HuH-7.5 (cell line): ENCODE measurements at places on chromosomes 1 and 21.

DNA sequence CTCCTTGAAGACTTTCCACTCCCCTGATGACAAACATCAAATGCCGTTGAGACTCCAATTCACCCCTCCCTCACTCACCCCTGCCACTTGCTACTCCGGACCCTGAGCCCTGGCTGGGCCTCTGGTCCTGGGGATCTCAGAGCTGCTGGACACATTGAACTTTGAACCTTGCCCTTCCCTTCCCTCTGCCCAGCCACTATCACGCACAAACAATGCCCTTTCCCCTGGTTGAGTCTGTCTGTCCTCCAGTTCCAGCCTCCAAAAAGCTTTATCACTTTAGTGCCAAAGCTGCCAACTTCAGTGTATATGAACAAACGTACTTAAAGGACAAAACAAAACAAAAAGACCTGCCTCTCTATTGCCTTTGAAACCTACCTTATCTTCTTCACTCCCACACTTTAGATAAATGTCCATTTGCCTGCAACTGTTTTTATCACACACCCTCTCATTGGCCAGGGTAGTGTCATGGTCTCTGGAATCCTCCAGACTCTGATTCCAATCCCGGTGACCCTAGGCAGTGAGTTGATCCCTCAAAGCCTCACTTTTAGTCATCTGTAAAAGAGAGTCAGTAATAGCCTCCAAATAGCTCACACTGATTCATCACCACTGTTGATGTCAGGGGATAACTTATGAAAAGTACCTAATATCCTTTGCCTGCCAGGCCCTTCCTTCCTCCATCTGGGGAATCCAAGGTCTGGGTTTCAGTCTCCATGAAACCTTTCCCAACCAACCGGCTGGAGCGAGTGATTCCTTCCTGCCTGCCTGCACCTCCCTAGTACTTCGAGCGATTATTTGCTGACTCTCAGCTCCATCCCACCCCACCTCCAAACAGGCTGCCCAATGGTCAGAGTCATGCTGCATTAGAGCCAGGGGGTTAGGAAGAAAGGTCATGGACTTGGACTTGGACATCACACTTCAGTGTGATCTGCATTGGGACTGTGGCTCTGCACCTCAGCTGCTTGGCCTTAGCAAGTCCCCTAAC is 15.9 kb upstream of the SPOCD1 start:
- no peak for DNase-seq

DNA sequence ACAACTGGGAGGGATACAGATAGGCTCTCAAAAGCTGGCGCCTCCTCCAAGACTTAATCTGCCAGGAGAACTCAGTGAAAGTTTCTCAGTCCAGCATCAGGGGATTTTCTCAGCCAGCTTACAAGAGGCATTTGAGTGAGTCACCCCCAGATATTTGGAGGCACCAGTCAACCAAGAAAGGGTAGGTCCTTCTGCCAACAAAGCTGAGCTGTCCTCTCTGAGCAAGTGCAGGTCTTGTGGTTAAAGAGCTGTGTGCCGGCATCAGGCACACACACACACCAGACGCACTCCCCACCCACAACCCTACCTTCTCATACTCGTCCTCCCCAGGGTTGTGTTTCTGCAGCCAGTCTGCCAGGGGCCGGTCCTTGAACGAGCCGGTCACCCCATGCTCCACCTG is 27.0 kb upstream of the PPP1R15B start:
- no peak for DNase-seq

GRCh38 chr1:193141804-193142203 is 20.0 kb downstream of the CDC73 start:
- no peak for DNase-seq

GRCh38 chr21:45592208-45592619 is 50.0 kb upstream of the SLC19A1 start:
- no peak for DNase-seq

DNA sequence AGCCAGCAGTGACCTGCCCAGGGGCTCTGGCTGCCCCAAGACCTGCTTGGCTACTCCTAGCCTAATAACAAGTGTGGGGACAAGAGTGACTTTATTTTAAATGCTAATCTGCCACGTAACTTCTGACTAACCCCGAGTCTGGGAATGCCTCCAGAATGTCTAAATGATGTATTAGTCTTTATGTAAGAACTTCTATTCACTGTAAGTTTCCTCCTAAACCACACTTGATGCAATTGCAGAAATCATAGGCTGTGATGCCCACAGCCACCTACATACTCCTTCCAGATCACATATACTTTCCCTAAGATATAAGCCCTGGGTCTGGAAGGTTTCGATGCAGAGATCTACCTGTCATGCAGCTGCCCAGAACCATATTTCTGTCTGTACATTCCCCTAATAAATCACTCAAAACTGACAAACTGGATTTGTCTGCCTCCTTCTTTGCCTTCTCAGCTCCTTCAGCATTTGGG is 5.9 kb upstream of the VPS45 start:
- DNase-seq, result no peak

DNA sequence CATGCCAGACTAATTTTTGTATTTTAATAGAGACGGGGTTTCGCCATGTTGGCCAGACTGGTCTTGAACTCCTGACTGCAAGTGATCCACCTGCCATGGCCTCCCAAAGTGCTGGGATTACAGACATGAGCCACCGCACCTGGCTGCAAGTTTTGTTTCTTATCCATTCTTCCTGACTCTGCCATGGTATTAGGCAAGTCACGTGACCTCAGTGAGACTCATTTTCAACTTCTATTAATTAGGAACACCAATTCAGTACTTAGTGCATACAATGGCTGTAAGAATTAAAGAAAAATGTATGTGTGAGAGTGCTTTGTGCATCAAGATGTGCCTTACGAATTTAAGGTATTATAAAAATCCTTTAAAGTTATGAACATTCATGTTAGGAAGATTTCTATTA is 111.2 kb downstream of the CACNA1E start:
- DNase-seq, result no peak

DNA sequence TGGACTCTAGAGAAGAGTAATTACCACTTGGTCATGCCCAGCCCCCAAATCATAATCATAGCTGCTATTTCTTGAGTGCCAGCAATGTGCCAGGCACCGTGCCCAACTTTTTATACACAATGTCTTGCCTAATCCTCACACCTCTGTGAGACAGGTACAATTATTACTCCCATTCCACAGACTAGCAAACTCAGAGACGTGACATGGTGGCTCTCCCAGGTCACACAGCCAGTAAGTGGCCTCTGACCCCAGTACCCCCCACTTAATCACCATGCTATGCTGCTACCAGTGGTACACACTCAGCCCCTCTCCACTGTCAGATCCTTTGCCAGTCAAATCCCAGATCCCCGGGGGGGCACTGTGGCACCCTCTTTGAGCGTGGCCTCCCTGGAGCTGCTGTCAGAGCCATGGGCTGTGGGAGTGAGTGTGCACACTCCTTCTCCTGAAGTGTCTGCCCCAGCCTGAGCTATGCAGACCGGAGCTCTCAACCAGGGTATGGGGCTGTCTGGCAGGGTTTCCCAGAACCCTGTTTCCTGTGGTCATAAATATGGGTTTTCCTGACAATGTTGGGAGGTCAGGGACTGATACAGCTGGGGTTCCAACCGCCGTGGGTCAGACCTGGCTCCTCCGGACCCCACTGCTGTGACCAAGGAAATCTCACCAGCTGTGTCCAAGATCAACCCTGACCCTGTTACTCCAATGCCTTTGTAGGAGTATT is 51.8 kb downstream of the LACTBL1 start:
- DNase-seq, result no peak

GRCh38 chr1:156711011-156711817 is 5.8 kb upstream of the CRABP2 start:
- DNase-seq, result no peak

- DNase-seq, result no peak
These were observed 74.2 kb upstream of the QSOX1 start for GRCh38 chr1:180080439-180080838.

DNA sequence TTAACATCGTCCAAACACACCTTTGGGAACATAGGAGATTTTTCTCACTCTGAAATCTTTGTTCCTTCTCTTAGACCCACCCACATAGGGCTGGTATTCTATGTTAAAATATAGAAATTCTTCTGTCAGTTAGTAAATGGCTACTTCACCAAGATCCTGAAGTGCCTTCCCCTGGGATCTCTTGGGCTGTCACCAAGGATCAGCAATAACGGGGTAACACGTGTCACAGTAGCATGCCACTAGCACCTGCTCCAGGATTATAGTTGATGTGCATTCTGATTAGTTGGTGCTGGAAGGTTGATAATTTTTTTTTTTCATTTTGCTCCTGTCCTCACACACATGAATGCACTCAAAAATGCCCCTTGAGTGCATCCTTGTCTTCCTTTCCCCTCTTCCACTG is 298.7 kb downstream of the NTNG1 start:
- DNase-seq, result no peak

DNA sequence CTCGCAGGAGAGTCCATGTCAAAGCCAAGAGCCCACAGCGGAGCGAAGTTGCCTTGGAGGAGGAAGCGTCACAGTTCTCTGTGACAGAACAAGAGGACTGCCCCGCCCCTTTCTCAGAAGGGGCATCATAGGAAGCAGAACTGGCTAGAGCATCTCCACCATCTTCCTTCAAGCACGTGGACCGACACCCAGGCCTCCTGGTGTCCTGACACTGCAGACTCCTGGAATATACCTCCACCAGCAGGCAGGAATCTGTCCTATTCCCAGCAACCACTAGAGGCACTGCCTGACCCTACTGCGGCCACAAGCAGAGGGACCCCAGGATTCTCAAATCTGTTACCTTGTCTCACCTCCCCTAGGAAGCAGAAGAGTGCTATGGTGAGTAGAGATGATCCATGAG is 37.8 kb downstream of the GPA33 start:
- DNase-seq, result peak; percentile 19

DNA sequence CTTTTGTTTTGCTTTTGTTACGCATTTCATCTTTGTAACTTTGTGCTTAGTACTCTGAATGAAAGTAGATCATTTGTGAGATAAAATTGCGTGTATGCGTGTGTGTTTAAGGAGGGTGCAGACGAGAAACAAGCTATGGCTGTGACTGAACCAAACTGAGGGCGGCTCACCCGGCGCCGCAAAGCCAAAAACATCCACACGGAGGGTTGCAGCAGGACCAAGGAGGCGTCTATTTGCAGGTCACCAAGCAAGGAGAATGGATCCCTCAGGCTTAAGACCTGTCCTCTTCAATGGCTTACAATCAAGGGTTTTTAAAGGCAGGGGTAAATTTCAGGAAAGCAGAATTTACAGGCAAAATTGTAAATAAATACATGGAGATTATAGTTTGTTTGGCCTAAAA is 12.8 kb downstream of the GCSAML start:
- DNase-seq, result no peak

- DNase-seq, result no peak
These were observed 825 bp downstream of the FABP3 start for GRCh38 chr1:31372051-31372450.

DNA sequence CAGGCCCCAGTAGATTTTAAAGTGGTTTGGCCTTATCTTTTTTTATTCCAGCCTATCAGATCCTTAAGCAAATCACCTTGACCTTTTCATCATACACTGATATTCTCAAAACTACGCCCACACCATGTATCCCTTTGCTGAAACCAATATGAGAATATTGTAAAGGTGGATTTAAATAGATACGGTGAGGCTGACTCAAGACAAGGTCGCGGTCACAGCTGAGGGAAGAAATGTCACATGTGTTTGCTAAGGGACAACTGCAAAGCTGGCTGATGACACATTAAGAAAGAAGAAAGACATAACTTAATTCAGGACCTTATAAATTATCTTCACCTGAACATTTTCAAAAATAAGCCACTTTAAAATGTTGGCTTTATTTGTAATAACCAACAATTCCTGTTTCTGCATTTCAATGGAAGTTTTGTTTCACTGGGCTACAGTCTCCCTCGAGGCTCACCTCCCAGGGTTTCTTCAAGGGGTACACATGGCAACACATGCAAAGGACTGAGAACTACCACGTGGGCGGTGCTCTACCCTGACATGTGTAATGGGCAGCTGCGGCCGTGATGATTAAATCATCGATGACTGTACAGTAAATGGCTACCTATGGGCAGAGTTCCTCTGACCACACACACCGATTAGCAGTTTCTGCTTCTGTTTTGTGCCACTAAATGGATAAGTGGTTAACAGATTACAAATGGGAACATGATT is 189.5 kb downstream of the SIPA1L2 start:
- DNase-seq, result no peak

DNA sequence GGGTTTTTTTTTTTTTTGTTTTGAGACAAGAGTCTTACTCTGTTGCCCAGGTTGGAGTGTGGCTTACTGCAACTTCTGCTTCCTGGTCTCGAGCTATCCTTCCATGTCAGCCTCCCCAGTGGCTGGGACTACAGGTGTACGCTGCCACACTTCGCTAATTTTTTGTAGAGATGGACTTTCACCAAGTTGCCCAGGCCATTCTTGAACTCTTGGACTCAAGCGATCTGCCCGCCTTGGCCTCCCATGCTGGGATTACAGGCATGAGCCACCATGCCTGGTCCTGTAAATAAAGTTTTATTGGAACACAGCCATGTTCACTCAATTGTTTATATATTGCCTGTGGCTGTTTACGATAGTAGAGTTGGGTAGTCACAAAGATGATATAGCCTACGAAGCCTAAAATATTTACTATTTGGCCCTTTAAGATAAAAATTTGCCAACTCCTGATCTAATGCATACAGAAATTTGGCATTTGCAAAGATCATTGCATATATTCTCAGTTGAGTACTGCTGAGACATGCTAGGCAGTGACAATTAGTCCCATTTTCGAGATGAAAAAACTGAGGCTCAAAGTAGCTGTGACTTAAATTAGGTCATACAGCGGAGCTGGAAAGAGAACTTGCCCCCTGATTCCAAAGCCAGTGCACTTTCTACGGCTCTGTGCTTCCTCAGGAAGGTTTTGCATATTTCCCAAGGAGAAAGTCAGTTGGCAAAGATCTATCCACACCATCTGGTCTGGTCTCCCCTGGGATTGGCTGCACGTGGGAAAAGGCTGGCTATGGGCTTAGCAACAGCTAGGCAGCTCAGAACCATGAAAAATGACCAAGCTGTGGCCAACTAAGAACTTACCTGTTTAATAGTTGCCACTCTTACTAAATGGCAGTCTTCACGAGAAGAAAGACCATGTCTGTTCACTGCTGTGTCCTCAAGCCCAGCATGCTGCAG is 19.4 kb downstream of the MECR start:
- DNase-seq, result no peak

DNA sequence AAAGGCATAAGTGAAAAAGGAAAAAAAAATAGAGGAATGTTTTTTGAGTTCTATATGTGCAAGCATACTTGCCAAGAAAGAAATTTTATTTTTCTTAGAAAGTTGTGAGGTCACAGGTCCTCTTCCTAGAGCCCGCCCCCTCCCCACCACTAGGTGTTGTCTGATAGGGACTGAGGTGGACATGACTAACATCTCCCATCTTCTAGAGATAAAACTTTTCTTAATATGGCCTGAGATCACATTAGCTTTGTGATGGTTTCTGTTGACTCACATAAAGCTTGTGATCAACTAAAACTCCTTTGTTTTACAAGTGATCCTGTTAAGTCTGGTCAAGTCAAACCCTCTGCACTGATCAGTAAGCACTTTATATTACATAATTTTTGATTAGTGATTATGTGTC is 33.4 kb upstream of the CITED4 start:
- DNase-seq, result no peak
